Fibroblast of the aortic adventitia (primary cell): ENCODE measurements at places on chromosomes 16 and 17.

GRCh38 chr16:56787167-56787566, 57.2 kb downstream of the NUP93 start:
- no peak for DNase-seq

DNA sequence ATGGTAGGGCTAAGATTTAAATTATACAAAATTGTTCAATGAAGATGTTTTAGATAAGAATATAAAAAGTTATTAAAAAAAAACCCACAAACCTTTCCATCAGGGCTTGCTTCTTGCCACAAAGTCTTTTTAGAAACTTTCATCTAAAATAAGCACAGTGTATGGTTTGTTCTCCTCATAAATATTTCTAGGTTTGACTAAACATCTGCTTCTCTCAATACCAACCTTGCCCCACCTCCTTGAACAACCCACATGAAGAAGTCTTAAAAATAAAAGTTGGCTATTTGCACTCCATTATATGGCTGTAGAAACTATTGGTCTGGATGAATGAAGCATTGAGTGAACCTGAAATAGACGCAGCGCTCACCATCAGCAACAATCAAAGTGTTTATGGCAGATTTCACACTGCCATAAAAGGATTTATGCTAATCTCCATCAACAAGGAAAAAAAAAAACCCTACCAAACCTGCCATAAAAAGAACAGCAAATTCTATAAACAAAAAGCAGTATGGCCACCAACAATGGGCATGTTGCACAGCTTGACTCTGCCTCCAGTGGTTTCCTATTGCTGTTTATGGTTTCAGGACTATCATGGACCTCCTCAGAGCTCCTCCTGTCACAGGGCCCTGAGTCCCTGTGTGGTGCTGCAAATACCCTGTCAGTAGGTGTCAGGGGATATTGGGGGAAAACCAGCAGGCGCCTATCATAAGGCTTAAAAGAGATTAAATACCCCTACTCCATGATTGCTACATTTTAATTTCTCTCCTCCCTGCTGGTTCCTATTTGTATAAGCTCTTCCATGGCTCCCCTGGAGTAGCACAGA, 37.6 kb downstream of the SNX11 start:
- DNase-seq, result no peak

- peak; percentile 94 for DNase-seq
Measured at GRCh38 chr16:15572329-15573001, 70.5 kb downstream of the MARF1 start.

- DNase-seq, result peak; percentile 19
Measured at GRCh38 chr17:15431196-15431595, 36.2 kb downstream of the CDRT4 start.

DNA sequence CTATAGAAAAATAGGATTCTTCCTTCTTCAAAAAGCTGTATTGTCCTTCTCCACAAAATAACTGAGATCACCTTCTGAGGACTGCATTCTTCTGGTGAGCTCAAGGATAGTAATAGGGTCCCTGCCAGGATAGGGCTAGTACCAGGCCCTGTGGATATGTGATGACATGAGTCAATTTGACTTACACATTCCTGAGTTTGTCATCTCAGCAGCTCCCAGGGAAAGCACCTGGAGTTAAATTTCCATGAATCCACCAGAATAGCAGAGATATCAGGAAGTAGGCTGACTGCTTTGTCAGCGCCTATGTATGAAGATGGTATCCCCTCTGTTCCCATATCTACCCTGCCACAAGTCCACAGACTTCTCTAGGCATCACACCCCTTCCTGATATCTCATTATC, 225.8 kb downstream of the PMP22 start:
- no peak for DNase-seq

- no peak for DNase-seq
Measured at GRCh38 chr17:7215652-7216180, 3.9 kb downstream of the DLG4 start.

DNA sequence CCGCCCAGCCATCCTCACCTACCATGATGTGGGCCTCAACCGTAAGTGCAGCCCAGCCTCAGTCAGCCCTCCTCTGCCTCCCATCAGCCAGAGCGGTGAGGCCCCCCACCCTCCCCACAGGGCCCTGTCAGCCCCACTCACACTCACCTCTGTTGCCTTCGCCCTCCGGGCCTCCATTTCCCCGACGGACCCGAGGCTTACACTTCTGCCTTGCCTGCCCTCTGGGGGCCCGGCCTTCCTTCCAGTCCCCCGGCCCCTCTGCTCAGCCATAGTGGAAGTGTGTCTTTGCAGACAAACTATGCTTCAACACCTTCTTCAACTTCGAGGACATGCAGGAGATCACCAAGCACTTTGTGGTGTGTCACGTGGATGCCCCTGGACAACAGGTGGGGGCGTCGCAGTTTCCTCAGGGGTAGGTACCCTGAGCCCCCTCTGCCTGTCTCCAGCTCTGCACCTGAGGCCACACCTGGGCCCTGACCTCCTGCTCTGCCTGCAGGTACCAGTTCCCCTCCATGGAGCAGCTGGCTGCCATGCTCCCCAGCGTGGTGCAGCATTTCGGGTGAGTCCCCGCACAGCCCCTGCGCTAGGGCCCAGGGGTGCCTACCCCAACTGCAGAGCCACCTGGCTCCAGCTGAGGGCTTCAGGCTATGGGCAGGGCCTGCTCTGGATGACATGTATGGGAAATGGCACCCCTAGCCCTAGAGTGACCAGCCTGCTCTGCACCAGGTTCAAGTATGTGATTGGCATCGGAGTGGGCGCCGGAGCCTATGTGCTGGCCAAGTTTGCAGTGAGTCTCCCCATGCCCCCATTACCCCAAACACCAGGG, 4.1 kb downstream of the NDRG4 start:
- no peak for DNase-seq

DNA sequence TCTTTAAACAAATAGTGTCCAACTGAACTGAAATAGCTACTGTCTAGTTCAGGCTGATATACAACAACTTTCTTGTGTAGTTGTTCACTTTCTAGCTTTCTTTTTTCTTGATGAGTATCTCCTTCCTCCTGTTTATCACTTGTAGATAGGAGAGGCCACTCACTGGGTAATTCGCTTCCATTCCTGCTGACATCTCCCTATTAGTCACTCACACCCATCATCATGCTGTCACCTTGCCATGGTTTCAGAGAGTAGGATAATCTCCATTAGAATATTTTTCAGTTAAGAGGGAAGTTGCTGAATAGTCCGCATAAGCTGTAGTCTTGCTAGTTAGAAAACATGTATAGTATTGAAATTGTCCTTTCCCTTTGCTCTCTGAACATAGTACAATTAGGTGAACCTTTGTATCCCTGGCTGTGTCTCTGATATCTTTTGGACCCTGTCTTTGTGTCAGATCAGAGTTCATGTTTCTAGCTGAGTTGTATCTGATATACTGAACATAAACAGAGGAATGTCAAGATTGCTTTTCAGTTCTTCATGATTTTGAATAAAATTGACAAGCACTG, 64.4 kb upstream of the RASL10B start:
- DNase-seq, result peak; percentile 6

GRCh38 chr17:4534515-4534914, 20.7 kb downstream of the MYBBP1A start:
- no peak for DNase-seq

- DNase-seq, result peak; percentile 31
Measured at GRCh38 chr16:11094075-11094856, 149.9 kb downstream of the CLEC16A start.

DNA sequence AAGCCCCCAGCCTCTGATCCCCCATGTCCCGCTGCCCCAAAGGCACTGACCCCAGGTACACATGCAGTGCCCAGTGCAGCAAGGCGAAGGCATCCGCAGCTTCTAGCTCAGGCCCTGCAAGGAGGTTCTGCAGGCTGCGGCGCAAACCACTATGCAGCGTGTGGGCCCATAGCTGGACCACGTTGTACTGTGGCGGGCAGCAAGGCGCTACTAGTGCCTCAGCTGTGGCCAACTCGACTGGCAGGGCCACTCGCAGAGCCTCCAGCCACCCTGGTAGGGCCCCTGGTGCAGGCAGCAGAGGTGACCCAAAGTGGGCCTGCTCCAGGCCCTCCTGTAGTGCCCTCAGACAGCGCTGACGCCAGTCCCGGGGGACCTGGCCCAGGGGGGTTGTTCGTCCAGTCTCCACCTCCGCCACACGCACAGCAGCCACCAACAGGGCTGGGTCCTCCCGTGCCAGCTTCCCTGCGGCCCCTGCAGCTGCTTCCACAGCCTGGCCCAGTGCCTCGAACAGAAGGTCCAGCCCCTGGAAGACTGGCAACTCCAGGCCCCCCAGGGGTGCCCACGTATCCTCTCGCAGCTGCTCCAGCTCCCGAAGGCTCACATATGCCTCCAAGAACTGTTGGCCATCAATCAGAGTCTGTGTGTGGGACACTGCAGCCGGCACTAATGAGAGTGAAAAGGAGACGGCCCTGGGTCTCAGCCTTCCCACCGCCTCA, 2.6 kb downstream of the EXOC3L1 start:
- DNase-seq, result no peak

- DNase-seq, result no peak
Measured at GRCh38 chr16:81693744-81694303, 85.3 kb upstream of the PLCG2 start.

DNA sequence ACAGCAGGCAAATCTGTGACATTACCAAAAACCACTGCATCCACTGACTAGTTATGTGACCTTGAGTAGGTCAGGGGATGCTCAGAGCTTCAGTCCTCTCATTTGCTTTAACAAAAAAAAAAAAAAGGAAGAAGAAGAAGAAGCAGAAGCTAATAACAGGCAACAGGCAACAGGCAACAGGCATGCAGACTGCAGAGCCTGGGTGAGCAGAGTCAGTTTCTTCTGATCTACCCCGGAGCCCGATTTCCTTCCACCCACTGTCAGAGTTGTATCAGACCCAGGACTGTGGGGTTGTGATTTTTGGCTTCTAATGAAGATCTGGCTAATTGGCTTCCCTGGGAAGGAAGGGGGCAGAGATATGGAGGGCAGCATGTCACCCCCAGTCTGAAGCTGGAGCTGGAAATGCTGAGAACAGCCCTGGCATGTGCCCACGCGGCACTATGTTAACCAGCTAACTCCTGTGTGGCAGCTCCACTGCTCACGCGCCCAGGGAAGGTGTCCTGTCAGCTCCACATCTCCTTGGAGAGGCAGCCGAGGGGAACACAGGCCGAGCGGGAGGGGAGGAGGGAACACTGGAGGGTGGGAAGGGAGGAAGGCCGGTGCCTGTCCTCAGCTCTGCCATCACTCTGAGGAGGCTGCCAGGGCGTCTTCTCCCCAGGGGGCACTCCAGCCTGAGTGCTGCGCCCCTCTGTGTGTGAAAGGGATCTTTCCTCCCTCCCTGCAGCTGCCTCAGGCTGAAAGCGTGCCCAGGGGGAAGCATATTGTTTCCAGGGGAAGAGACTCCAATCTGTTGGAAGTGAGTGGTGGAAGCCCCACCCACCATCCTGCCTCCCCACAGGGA, 17.6 kb downstream of the SRCIN1 start:
- no peak for DNase-seq

DNA sequence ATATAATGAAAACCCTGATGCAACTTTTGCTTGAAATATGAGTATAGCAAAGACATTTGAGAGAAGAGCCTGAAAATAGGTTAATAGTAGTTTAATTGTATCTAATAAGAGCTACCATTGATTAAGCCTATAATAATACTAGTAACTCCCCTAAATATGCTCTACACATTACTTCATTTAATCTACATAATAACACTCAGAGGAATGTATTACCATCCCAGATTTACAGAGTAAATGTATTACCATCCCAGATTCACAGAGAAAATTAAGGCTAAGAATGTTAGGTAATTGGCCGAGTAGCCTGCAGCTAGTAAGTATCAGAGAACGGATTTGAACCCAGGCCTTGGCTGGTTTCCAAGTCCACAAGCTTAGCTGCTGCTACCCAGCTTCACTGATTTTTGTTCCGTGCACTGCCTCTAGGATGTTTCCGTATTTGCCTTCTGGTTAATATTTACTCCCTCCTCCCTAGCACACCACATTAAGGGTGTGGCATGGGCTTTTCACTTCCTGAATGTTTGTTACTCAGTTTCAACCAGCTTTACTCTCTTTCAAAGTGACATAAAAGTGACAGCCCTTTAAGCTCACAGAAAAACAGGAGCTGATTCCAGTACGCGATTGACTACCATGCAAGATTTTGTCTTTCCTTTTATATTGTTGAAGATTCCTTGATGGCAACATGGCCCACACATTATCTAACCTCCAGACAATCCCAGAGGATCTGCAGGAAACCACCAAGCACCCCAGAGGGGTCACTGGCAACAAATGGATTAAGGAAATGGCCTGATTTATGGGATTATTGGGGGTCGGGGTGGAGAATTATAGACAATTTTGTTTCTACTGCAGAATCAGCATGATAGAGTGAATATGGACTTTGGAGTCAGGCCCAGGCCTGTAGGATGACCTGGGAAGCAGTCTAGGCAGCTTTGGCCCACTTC, 26.7 kb upstream of the TOX3 start:
- no peak for DNase-seq

DNA sequence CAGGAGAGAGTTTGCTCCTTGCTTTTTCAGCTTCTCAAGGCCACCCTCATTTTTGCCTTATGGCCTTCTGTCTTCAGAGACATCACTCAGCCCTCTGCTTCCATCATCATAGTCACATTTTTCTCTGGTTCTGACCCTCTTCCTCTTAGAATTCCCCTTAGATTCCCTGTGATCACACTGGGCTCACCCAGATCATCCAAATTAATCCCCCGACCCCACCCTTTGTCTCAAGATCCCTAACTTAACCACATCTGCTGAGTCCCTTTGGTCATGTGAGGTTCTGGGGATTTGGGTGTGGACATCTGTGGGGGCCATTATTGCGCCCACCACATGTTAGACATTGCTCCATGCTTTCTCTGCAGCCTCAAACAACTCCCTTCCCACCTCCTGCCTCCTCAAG, 323.4 kb downstream of the CPPED1 start:
- DNase-seq, result no peak

DNA sequence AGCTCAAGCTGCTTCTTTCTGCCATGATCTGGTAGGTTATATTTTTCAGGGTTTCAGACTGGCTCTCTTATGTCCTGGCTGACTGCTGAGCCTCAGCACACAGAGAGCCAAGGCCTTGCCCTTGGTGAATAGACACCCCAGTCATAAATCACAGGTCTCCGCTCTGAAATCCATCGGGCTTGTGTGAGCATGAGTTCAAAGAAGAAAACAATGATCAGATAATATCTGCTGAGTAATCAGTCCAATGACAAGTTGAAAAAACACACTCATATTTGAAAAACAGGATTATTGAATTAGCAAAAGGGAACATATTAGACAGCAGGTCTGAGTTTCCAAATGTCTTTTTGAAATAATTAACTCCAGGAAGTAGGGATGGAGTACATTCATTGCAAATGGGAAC, 51.1 kb upstream of the NDRG4 start:
- no peak for DNase-seq

GRCh38 chr17:15267996-15268395, 2.9 kb upstream of the PMP22 start:
- no peak for DNase-seq

GRCh38 chr17:78250891-78251772, 19.7 kb downstream of the TMEM235 start:
- DNase-seq, result peak; percentile 78
